G401 (cell line): ENCODE measurements at places on chromosomes 5 and 9. TPM values are rescaled to one million over a fixed set of nuclear protein-coding genes. Genes with fewer than 3 reads are reported as not detected.

Gene ZFAND5
- 67.8 and 103 TPM in 2 replicates for total RNA-seq

Gene ANXA1
- 9.4 and 15.9 TPM in 2 replicates for total RNA-seq

Gene DCAF12
- 35.1 and 50.6 TPM in 2 replicates for total RNA-seq

Gene ARHGEF39
- 12.3 and 12.4 TPM in 2 replicates for total RNA-seq

Gene SH3PXD2B
- total RNA-seq = 6.2 and 17.7 TPM in 2 replicates

Gene RNF183
- not detected in 2 replicates for total RNA-seq

Gene LIX1
- 1.0 and 2.0 TPM in 2 replicates for total RNA-seq

Gene SOWAHA
- 0.78 and 1.1 TPM in 2 replicates for total RNA-seq

Gene CYLC2
- total RNA-seq = not detected in 2 replicates

Gene ZNF618
- total RNA-seq = 3.8 and 6.1 TPM in 2 replicates

GRCh38 chr5:171299851-171300250 is 9.2 kb upstream of the TLX3 start:
- DNase-seq = no peak

- DNase-seq = peak; percentile 92
These were observed 46.8 kb upstream of the RNF20 start for GRCh38 chr9:101486693-101487442.

- no peak for DNase-seq
These were observed 26.0 kb upstream of the SEMA4D start for GRCh38 chr9:89523948-89524347.

DNA sequence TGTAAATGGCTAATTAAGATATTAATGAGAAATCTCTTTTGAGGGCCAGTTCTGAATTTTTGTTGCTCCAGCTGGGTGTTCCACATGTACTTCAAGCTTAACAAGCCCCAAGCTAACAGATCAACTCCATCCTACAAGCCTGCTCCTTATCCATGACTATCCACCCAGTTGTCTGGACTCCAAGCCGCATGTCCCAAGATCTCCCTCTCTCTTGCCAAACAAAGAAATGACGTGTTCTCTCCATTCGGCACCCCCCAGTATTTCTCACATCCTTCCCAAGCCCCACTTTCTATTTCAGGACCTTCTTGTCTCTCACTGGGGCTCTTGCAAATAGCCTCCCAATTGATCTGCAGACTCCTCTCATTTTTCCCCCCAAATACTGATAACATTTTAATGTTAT is 15.8 kb upstream of the PTPN3 start:
- no peak for DNase-seq

- DNase-seq = no peak
These were observed 22.9 kb downstream of the OR2V2 start for GRCh38 chr5:181170237-181170825.

DNA sequence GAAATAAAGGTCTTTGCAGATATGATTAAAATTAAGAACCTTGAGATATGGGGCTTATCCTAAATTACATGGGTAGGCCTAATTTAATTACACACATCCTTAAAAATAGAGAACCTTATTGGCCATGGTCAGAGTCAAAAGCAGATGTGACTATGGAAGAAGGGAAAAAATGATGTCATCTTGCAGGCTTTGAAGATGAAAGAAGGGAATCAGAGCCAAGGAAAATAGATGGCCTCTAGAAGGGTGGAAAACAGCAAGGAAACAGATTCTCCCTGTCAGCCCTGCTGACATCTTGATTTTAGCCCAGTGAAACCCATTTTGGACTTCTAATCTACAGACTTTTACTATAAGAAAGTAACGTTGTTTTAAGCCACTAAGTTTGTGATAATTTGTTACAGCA is 37.6 kb upstream of the KCNN2 start:
- DNase-seq = no peak

- DNase-seq = peak; percentile 77
These were observed at the start of gene ABCA1 for GRCh38 chr9:104927912-104928740. TSS of gene ABCA1 (minus strand) at chr9:104928155. CDS start at chr9:104903679, 24,476 bp downstream.

GRCh38 chr5:116531635-116532034 is 43.0 kb downstream of the SEMA6A start:
- DNase-seq = no peak

DNA sequence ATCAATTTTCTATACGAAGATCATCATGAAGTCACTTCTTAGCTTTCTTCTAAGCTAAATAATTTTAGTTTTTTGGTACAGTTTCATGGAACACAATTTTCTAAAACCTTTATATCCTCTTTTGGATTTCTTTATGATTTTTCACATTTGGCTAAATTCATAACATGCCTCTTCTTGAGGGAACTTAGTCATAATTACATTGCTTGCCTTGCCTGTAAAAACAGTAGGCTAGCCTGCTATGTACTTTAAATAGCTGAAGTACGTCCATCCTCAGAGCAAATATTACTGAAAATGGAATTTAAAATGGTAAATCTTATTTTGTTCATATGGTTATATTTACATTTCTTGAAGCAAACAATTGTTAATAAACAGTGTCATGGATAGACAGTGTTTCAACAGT is 225.0 kb downstream of the VPS13A start:
- no peak for DNase-seq

GRCh38 chr5:27810458-27810857 is 772.1 kb upstream of the CDH9 start:
- DNase-seq = no peak

DNA sequence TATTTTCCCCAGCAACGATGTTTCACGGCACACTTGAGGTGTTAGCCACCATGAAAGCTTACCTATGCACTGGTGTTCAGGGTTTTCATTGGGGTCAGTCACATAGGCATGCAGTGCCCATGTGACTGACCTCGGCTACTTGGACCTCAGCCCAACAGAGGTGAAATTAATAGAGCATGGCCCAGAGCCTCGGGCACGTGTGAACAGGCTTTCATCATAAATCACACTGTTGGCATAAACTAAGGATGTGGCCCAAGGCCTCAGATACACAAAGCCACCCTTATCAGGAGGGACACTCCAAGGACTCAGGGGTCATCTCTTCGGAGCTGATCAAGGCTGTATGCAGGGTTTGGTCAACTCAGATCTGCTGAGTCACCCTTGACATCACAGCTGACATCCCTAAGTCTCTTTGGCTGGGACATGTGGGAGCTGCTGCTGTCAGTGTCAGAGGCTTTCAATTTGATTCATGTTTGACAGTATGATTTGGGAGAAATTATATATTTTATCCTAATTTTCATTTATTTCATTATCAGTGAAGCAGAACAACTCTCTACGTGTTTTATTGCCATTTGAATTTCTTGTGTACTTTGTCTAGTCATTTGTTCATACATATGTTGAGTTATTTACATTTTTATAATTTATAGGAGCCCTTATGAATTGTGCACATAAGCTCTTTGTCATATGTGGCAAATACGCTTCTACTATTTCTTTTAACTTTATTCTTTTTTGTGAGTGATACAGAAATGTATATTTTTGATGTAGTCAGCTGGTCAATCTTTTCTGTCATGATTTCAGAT is 59.7 kb upstream of the ANKRD33B start:
- no peak for DNase-seq

DNA sequence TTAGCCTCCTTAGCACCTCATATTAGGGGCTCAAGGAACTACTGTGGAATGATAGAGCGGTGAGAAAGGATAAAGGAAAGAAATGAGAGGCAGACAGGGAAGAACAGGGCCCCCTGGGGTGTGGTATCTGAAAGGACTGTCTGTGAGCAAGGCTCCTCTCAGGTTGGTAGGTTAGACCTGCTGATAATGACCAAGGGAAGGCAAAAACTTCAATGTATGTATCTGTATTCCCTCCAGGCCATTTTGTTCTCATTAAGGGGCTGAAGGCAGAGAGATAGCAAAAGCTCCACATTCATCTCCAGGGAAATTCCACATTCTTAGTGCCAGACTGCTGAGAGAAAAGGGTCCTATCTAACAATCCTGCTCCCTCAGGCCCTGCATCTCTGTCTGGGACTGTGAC is 28.6 kb downstream of the TRIM32 start:
- no peak for DNase-seq

DNA sequence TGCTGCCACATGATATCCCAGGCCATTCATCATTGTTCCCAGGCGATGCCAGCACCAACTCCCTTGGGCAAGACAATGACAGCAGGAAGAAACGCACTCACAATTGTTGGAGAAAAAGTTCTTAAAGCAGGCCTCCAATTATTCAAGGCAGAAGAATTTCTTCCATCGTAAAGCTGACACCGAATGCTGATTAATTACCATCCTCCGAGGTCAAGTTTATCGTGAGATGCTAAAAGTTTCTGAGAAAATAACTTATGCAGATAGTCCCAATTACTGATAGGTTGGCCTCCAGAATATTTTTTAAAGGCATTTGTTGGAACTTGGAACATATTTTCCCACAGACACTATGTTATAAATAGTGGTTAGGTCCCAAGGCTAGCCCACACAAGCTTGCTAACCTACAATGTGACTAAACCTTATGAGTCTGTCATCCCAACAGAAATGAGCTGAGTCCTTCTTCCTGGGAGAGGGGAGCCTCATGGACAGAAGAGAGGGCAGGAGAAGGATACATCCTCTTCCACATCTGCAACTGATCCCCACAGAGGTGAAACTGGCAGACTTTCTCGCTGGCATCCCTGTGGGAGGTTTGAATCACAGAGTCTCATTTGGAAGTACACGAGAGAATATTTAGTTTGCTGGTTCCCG is 202.4 kb upstream of the TBC1D2 start:
- DNase-seq = no peak

- no peak for DNase-seq
These were observed 174.0 kb downstream of the GDNF start for GRCh38 chr5:37665889-37666288.

DNA sequence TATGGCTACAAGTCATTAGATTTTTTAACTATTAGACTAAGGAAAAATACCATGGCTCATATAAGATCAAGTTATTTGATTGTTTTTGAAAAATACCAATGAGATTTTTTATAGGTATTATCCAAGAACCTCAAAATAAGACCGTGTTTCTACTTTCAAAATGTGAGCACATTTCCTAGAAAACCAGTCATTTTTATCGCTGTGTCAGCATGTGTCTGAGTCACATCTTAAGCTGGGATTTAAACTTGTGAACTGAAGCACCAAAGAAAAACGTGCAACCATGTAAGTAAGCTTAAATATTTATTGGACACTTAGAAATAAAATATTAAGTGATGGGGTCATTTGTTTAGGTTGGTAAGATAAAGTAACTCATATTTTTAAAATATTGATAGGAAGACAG is 1676.0 kb upstream of the NUDT12 start:
- no peak for DNase-seq

DNA sequence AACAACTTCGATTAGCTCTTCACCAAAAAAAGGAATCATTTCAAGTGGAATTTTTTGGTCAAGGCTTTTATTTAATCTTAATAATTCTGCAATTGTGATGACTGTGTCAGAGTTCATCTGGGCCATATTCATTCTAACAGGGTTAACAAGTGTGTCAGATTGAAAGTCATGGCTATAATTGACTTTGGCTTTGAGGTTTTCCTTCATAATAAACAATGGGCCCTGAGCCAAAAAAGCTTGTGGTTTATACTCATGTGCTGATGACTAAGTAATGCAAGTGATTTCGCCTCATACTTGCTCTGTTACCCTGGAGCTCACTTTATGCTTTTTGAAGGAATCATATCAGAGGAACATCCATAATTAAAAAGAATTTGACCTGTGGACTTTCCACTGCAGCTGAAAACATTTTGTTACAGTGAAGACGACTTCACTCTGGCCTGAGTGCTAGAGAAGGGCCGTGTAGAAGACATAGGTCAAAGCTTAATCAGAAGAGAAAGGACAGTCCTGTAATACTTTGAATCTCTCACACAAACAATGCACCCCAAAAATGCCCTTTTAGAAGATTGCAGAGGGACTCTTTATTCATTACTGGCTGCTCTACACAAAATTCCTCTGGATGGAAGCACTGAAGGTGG is 101.7 kb downstream of the GDNF start:
- DNase-seq = no peak

- DNase-seq = peak; percentile 74
These were observed 141.3 kb upstream of the ZNF366 start for GRCh38 chr5:72648480-72648879.

DNA sequence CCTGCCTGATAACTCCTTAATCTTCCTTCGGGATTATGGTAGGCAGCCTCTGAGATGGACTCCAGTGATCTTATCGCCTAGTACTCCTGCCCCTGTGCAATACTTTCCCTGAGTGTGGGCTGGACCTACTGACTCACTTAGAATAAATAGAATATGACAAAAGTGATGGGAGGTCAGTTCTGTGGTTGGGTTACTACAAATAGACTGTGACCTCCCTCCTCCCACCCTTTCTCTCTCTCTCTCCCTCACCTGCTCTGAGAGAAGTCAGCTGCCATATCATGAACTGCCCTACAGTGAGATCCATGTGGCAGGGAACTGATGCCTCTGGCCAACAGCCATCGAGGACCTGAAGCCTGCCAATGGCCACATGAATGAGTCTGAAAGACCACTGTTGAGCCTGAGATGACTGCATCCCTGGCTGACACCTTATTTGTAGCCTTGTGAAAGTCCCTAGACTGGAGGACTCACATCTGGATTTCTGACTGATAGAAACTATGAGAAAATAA is 31.7 kb downstream of the NRG2 start:
- DNase-seq = peak; percentile 49

DNA sequence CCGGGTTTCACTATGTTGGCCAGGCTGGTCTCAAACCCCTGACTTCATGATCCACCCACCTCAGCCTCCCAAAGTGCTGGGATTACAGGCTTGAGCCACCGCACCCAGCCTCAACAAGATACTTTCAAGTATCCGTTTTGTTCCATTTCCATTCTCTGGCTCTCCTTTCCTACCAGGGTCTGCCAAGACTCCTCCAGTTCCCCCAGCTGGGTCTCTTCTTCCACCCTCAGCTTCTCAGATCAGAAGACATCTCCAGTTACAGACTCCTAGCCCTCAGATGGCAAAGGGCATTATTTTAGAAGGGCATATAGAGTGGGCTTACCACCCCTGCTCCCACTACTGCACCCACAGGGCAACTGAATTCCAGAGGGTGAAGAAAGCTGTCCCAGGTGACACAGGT is 1.5 kb upstream of the PDGFRB start:
- DNase-seq = no peak

- DNase-seq = no peak
These were observed 27.0 kb downstream of the TRIM14 start for GRCh38 chr9:98091735-98092612.

DNA sequence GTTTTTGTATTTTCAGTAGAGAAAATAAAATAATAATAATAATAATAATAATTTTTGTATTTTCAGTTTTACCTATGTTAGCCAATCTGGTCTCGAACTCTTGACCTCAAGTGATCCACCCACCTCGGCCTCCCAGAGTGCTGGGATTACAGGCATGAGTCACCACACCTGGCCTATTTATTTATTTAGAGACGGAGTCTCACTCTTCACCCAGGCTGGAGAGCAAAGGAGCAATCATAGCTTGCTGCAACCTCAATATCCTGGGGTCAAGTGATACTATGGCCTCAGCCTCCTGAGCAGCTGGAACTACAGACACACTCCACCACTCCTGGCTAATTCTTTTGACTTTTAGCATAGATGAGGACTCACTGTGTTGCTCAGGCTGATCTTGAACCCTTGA is 167.5 kb downstream of the TLE1 start:
- no peak for DNase-seq
